ENCODE measurements at places on chromosomes 5 and 9.

DNA sequence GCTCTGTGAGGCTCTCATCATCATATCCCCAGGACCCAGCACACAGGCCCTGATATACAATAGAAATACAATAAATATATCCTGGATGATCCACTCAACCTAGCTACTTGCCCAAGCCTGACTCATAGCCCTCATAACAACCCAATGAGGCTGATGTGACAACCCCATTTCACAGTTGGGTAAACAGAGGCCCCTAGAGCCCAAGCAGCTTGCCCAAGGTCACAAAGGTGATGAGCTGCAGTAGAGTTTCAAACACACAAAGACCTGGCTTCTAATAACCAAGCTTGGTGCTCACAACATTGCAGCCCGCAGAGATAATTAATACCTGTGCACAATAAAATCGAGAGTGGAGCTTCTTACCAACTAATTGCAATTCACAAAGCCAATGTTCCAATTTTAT lies 3.2 kb upstream of the AKNA start:
- no peak for DNase-seq

- DNase-seq = no peak
Observed at GRCh38 chr9:91845879-91846278, 104.1 kb downstream of the ROR2 start.

GRCh38 chr5:59390989-59391388 lies 502.5 kb downstream of the PDE4D start:
- no peak for DNase-seq

DNA sequence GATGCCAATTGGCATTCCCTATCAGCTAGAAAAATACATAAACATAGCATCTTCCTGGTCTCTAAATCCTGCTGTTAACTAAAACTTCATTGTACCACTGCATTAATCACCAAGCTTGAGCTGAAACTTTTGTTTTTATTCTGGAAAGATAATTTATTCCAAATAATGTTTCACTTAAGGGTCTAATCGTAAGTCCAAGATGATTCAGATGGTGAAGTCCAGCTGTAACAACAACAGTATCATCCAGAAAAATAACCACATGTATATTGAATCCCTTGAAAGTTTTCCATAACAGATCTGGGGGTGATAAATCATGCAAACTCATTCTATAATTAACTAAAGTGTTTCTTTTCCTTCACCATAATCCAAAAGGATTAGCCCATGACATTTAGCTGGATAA lies 23.9 kb downstream of the RORB start:
- no peak for DNase-seq

- no peak for DNase-seq
Observed at GRCh38 chr5:118883362-118883761, 105.0 kb downstream of the DTWD2 start.

DNA sequence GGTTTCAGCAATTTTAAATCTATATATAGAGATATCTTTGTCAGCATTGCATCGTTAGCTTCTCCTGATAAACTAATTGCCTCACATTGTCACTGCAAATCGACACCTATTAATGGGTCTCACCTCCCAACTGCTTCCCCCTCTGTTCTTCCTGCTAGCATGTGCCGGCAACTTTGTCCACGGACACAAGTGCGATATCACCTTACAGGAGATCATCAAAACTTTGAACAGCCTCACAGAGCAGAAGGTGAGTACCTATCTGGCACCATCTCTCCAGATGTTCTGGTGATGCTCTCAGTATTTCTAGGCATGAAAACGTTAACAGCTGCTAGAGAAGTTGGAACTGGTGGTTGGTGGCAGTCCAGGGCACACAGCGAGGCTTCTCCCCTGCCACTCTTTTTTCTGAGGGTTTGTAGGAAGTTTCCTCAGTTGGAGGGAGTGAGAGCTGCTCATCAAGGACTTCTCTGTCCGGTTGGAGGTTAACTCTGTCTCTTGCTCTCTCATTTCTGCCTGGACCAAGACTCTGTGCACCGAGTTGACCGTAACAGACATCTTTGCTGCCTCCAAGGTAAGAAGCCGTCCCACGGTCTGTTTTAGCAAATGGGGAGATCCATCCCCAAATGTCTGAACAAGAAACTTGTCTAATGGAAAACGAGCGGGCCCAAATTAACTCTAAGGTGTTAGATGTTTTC lies at the start of gene IL4:
IL4 (plus strand) TSS at position 51 of the 692 bp plus-strand sequence; CDS start at position 113, 62 bp downstream.
- no peak for DNase-seq

GRCh38 chr5:172194985-172195774 lies 1.2 kb downstream of the EFCAB9 start:
- DNase-seq = no peak

DNA sequence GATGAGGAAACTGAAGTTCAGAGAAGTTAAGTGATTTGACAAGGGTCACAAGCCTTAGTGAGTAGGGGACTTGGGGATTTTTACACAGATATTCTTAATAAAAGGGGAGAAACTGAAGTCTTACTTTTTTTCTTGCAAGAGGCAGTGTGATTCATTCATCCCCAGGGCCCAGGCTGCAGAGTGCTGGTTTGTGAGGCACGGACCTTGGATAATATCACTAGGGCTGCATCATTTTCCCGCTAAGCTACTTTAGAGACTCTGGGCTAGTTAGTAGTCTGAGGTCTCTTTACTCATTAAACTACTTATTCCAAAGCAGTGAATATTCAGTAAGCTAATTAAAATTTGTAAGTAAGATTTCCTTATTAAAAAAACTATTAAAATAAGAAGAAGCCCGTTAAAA lies 195.0 kb downstream of the PBX3 start:
- DNase-seq = no peak

DNA sequence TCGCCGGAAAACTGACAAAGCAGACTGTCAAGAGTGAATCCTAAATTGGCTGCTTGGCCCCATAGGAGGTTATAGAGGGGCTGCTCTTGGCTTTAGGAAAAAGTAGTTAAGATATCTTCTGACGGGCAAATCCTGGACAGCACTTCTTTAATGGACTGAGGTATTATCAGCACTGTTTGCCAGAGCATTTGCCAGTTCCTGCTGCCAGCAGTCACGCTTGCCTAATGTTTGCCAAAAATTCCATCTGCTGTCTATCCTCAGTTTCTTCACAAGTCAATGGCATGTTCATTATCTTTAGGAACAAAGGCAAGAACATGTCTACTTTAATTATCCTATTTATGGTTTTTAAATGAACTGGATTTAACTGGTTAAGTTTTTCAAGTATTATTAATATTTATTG lies 25.8 kb upstream of the SREK1 start:
- no peak for DNase-seq

- peak; percentile 66 for DNase-seq
Observed at GRCh38 chr9:135087489-135087792, at the start of gene OLFM1. Gene OLFM1, plus strand, starts transcription at chr9:135087668. Its CDS starts 322 bp downstream, at chr9:135087990.

DNA sequence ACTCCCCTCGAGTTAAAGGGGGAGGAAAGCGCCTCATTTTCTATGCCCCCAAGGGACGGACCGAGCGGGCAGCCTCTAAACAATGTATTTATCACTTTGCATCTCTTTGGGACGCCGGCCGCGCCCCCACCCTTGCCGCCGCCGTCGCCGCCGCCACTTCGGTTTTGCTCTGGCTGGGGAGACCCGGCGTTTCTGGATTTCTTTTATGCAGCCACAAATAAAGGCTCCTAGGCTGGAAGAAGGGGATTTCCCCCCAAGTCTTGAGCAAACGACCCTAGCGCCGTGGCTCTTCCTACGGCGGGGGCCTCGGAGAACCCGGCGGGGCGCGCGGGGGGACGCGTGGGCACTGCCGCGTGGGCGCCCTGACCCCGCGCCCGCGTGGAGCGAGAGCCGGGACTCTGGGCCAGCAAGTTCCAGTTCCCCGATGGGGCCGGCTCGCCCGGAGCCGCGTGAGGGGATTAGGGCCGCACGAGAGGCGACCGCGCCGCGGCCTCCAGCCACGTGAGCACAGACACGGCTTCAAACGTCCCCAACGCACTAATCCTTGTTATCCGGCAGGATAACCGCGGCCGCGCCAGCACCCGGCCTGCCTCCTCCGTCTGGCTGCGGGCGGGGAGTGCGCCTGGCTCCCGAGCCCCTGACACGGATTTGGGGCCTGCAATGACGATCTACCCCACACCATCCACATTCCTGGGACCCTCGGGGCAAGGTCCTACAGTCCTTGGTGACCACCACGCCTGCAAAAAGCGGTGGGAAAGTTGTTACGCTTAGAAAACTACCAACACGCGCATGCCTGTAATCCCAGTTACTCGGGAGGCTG lies 7.9 kb upstream of the NEUROG1 start:
- DNase-seq = no peak

- DNase-seq = no peak
Observed at GRCh38 chr9:128986671-128987070, 39.2 kb downstream of the NUP188 start.

GRCh38 chr9:80811656-80812055 lies 877.7 kb downstream of the TLE1 start:
- DNase-seq = no peak

GRCh38 chr9:109245310-109245897 lies 75.5 kb downstream of the EPB41L4B start:
- no peak for DNase-seq

GRCh38 chr5:1516615-1517601 lies 6.9 kb downstream of the LPCAT1 start:
- DNase-seq = no peak

GRCh38 chr9:72255569-72255968 lies 106.3 kb downstream of the GDA start:
- DNase-seq = no peak
